ENCODE measurements at places on chromosomes 4 and X. TPM values are rescaled to one million over a fixed set of nuclear protein-coding genes. Genes with fewer than 3 reads are reported as not detected.
A peak's percentile ranks its signal among the peaks of the same experiment; 100 is the strongest.

The PRDM8 gene
- total RNA-seq, result 86.8 TPM

The VSIG1 gene
- not detected for total RNA-seq

The WDR44 gene
- total RNA-seq, result 12.4 TPM

The SPANXC gene
- total RNA-seq, result not detected

The SYTL5 gene
- 0.46 TPM for total RNA-seq

The HHIP gene
- total RNA-seq, result 1.7 TPM

DNA sequence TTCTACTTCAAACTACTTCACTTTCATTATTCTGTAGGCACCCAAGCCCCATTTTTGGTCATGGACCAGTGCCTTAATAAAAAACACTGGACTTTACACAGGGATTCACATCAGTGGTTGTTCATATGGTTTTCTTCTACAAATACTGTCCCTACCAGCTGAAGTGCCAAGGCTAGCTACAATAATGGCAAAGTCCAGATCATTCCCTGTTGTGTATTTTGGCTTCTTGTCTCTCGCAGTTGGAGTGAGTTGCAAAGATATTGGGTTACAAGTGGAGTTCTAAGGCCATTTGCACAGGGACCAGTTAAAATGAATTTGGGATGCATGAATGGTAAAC lies 16.7 kb upstream of the ANKRD17 start:
- DNase-seq, result no peak

DNA sequence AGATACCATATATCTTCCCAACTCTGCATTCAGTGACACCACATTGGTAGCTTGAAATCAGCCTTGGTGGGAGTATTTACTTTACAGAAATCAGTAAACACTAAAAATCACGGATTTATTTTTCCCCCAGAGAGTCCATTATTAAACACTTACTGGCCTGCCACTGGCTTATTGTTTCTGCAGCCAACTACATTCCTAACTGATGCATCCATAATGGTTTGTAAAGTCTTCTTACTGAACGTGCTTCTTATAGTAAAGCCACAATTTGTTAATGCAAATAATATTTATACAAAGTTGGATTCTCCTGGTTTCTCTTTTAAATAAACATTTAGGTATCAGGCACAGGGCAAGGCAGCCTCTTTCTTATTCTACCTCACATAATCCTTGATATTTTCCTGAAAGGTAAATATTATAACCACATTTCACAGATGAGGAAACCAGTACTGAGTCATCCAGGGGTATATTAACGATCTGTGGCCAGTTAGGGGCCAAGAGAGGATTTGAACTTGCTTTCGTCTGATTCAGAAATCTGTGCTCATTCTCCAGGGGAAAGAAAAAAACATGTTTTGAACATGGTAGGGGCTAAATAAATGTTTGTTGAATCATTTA lies 136.5 kb downstream of the RAB28 start:
- peak; percentile 13 for DNase-seq

- no peak for DNase-seq
These were observed 79.8 kb upstream of the LANCL3 start for GRCh38 chrX:37491686-37492085.

GRCh38 chr4:73669410-73670183 lies 49.4 kb upstream of the RASSF6 start:
- DNase-seq, result no peak

- peak; percentile 29 for DNase-seq
These were observed 340.8 kb upstream of the NDST4 start for GRCh38 chr4:115454228-115454627.

DNA sequence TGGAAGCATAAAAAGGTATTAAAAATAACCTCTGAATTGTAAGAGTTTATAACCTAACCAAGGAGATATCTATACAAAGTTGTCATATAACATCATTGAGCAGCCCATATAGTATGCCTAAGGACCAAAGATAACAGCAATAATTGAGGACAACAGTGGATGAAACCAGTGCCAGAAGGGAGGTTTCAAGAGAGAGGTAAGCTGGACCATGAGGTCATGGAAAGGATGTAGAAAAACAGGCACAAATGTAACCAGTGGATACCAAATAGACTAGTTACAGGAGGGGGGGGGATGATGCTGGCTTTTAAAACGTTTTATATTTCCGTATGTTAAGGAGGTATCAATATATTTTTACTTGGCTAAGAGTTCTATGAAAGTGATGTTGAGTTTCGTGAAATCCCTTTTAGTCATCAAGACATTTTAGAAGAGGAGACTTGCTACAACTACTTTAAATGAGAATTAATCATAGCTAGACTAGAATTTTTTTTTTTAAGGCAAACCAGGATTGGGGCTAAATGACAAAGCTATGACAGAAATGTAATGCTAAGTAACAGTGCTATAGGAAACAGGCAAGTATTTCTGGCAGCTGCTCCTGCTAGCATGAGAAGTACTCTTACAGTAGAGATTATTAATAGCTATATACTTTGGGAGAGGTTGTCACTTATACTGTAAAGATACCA lies 161.1 kb downstream of the FBXW7 start:
- DNase-seq, result no peak

DNA sequence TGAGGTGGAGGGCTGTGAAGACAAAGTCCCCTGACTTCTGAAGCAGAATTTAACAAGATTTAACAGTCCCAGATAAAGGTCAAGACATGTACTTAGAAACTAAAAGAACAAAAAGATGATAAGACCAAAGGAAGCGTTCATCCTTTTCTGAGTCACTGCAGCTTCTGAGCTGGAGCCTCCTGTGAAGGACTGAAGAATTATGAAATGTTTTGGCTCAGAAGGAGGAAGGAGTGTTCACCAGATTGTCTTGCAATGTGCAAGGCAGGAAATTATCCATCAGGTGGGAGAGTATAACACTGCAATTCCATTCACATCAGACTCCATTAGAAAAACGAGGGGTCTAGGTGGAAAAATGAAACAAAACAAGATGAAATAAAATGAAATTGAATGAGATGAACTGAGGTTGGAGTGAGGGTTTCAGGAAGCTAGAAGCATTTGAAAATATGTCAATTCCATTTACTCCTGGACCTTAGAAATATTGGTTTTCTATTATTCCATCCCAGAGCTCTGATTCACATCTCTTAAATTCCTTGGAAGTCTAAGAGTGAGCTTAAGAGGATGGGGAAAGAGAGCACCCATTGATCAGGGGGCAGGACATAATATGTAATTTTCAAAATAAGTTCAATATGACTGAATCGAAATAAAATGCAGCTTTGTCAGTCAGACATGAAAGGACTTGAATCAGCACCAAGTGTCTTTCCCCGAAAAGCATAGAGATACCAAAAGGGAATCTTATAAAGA lies 186.1 kb upstream of the LNX1 start:
- DNase-seq, result peak; percentile 55

DNA sequence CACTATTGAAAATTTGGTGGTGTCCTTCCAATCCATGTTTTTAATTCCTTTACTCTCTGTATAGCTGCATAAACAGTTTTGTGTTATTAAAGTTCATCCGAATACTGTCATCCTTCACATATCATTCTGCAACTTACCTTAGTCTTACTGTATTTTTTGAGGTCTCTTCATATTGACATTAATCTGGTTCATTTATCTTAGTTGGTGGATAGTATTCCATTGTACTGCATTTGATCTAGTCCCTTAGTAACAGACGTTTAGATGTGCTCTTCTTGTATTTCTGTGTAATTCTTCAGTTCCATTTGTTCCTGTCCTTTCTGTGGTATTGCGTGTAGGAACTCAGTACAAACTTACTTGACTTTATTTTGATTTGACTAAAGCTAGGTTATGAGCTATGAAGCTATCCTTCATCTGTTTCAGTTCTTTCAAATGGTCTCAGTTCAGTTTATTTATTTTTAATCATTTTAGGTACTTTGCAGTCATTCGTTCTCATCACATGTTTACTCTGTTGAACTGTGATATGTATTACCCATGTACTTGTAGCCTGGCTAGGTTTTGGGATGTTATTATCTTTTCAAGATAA lies 41.3 kb downstream of the RAPGEF2 start:
- DNase-seq, result peak; percentile 31

GRCh38 chr4:141346144-141346543 lies 125.4 kb downstream of the ZNF330 start:
- DNase-seq, result peak; percentile 62

- DNase-seq, result no peak
These were observed 21.1 kb upstream of the RHOXF1 start for GRCh38 chrX:120136840-120137239.

- no peak for DNase-seq
These were observed 102.0 kb upstream of the ZNF827 start for GRCh38 chr4:146040623-146041022.

DNA sequence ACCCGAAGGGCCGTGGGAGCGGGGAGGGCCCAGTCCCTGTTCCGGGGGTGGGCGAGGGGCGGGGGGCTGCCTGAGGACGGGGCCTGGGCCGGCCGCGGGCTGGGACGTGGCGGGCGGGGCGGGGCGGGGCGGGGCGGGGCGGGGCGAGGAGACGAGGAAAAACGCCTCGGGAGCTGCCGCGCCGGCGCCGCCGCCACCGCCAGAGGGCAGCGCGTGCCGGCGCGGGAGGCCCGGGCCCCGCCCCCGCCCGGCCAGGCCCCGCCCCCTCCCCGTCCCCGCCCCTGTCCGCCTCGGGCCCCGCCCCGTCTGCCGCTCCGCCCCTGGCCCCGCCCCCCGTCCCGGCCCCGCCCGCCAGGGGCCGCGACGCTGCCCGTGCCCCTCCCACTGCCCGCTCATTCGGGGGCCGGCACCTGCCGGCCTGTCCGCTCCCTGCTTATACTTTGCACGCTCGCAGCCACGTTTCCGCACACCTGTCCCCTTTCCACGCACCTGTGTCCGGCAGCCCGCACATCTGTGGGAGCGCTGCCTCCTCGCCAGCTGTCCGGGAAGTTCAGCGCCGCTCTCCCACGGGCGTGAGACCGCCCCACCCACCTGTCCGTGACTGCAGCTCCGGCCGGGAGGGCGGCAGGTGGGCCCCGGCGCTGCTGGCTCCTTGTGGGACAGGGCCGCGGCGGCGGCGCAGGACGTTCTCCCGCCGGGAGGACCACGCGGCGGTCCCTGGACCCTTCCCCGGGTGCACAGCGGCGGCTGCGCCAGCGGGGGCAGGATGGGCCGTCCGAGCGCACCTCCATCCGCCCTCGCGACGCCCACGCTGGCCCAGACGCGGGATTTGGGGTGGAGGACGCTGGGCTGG lies 1.7 kb upstream of the FGFRL1 start:
- peak; percentile 39 for DNase-seq

GRCh38 chr4:99305638-99306400 lies 15.0 kb upstream of the ADH1A start:
- no peak for DNase-seq

GRCh38 chr4:177163532-177163931 lies 146.1 kb upstream of the NEIL3 start:
- DNase-seq, result peak; percentile 79

GRCh38 chrX:49972328-49972860 lies 50.0 kb downstream of the CLCN5 start:
- DNase-seq, result no peak

DNA sequence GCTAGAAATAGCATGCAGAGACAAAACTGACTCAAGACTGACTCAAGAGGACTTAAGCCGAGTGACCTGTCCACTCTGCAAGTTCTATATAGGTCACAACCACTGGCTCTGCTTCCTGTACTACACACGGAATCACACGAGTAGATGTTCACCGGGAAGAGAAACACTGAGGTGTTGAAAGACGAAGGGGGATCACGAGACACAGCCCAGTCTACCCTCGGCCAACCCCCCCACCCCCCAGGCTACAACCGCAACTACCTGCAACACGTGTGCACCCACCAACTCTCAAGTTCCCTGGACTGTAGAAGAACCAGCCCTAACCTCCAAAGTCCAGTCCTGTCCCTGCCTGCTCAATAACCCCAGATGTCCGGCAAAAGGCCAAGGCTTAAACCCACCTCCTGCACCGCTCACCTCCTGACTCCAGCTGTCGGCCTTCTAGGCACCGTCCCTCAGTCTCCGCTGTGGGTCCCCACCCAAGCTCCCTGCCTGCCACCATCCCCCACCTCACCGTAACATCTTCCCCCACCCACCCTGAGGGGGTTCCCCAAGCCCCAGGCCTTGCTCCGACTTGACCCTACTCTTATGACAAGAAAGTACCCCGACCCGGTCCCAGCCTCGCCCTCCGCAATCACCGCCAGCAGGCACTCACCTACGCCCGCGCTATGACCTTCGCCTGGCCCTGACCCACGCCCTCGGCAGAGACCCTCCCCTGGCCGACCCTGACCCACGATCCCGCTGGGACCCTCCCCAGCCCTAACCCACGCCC lies 739 bp downstream of the GAK start:
- peak; percentile 76 for DNase-seq

DNA sequence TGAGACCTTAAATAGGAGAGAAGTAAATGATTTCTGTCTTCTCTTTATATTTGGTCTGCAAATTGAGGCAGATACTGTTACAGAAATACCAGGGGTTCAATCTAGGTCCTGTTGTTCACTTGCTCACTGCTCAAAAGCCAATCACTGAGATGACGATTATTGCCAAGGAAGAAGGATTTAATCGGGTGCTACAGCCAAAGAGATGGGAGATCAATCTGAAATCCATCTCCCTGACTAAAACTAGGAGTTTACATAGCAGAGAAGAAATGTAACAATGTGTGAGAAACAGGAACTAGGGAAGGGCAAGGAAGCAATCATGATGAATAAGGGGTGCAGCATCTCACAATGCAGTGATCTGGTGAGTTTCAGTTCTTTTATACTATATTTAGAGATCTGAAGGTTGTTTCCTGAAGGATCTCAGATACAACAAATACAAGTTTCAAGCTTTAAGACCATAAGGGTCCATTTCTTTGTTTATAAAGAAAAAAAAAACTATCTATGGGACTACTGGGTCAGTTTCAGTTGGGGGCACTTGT lies 117.9 kb upstream of the FAM9B start:
- no peak for DNase-seq

- DNase-seq, result no peak
These were observed 7.9 kb downstream of the GPR101 start for GRCh38 chrX:137025930-137026329.

GRCh38 chrX:135531813-135532212 lies 11.4 kb downstream of the INTS6L start:
- no peak for DNase-seq

DNA sequence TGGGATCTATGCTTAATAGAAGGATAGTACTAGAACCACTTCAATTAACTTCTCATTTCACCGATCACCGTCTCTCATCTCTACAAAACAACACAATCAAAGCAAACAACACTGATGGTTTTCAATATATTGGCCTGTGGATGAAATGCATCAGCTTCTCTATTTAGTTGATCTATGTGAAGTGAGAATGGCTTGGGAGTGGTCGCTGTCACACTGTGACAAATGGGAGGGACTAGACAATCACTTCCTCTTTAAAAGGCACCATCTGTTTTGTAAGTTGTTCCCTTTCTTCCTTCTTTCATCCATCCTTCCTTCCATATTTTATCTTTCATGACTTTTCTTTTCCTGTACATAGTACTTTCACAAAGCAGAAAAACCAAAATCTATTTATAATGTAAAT lies 23.9 kb upstream of the NWD2 start:
- no peak for DNase-seq

DNA sequence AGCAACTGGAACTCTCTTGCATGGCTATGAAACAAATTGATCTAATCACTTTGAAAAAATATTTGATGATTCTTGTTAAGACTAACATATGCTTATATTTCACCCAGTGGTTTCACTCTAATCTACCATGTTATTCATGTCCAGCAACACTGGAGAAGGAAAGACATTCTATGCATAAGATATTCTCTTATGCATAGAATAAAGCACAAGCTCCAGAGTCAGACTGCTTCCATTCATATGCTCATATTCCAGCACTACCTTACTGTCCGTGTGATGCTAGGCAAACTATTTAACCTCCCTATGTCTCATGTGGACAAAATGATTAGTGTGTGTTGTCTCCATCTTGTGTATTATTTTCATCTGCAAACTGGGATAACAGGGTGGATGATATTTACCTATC lies 124.1 kb downstream of the RNF150 start:
- DNase-seq, result no peak

- DNase-seq, result no peak
These were observed 34.5 kb upstream of the LCORL start for GRCh38 chr4:18056030-18056429.

Data from LHCN-M2 (cell line).